Prostate gland (tissue), 2 donors: ENCODE measurements at places on chromosomes 11 and 22. TPM values are rescaled to one million over a fixed set of nuclear protein-coding genes. Genes with fewer than 3 reads are reported as not detected.

DNA sequence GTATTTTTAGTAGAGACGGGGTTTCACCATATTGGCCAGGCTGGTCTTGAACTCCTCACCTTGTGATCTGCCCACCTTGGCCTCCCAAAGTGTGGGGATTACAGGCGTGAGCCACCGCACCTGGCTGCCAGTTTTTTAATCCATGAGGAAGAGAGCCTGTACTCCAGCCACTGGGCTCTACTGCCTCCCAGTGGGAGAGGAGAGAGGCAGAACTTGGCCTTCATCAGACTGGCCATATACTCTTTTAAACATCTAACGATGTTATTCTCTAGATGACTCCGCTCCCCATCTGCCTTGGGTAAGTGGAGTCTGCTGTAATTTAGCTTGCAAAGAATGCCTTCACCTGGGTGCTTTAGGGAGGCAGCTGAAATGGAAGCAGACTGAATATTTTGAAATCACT, 34.6 kb downstream of the SLC6A5 start:
- no peak for DNase-seq
- no peak overlapping the region for H3K27ac ChIP-seq
- no peak overlapping the region for H3K4me3 ChIP-seq
- no peaks in the 10 kb centered on the region for H3K27me3 ChIP-seq
- no peaks in the 10 kb centered on the region for H3K4me1 ChIP-seq

- no peaks in the 10 kb centered on the region for H3K4me1 ChIP-seq
- no peak overlapping the region for H3K27ac ChIP-seq
- H3K4me3 ChIP-seq: no peak overlapping the region
- DNase-seq: no peak
- no peaks in the 10 kb centered on the region for H3K36me3 ChIP-seq
Observed at GRCh38 chr11:5550440-5551095, 2.2 kb upstream of the OR52H1 start.

DNA sequence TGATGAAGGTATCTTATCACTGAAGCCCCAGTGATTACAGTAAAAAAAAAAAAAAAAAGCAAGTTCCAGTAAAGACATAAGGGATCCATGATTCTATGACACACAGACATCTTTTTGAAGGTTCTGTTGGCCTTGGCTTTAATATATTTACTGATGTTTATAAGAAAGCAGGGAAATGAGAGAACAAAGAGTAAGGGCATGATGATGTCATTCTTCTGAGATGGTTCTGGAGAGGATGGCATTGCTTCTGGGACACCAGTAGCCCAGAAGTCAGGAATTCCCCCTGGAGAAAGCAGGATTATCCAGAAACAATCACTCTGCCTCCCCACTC, 233.6 kb downstream of the FAM76B start:
- no peak overlapping the region for H3K4me3 ChIP-seq
- no peaks in the 10 kb centered on the region for H3K36me3 ChIP-seq
- no peak for DNase-seq

- no peak overlapping the region for H3K4me3 ChIP-seq
- no peak overlapping the region for H3K27ac ChIP-seq
- no peaks in the 10 kb centered on the region for H3K36me3 ChIP-seq
- H3K27me3 ChIP-seq: no peaks in the 10 kb centered on the region
- no peak for DNase-seq
Observed at GRCh38 chr11:10935015-10935559, 77.2 kb upstream of the ZBED5 start.

The THY1 gene
- 3.3 TPM for total RNA-seq

The CHRDL2 gene
- total RNA-seq: 0.09 TPM
